CD8-positive, alpha-beta memory T cell (primary cell): ENCODE measurements at places on chromosomes 7 and 10.

DNA sequence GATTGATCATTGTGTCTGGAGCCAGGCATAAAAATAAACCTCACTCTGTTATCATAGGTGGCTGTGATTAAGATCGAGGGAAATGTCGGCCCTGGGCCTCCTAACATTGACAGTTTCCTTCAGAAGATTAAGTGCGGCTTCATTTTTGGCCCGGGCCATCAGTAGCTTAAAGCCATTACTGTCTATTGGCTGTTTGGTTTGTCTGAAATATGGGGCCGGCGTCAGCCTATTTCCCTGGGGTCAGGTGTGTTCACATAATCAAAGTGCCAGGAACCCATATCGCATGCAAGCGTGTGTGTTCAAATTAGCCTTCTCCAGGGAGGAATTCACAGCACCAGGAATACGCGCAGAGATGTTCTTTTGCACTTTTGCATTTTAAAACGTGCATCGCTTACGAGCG, 114.7 kb downstream of the CUX1 start:
- DNase-seq: no peak

DNA sequence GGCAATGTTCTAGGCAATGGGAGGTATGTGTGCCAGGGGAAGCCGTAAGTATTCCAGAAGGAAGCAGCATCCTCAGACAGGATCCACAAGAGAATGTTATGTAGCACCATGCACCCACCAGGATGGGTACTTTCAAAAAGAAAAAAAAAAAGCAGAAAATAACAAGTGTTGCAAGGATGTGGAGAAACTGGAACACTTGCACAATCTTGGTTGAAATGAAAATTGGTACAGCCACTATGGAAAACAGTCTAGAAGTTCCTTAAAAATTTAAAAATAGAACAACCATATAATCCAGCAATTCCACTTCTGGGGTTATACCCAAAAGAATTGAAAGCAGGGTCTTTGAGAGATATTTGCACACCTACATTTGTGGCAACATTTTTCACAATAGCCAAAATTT, 20.2 kb downstream of the C10orf71 start:
- DNase-seq: no peak

- DNase-seq: no peak
These were observed 3.7 kb upstream of the IL2RA start for GRCh38 chr10:6065835-6066234.

GRCh38 chr7:37944737-37945054, 24.3 kb downstream of the EPDR1 start:
- no peak for DNase-seq

DNA sequence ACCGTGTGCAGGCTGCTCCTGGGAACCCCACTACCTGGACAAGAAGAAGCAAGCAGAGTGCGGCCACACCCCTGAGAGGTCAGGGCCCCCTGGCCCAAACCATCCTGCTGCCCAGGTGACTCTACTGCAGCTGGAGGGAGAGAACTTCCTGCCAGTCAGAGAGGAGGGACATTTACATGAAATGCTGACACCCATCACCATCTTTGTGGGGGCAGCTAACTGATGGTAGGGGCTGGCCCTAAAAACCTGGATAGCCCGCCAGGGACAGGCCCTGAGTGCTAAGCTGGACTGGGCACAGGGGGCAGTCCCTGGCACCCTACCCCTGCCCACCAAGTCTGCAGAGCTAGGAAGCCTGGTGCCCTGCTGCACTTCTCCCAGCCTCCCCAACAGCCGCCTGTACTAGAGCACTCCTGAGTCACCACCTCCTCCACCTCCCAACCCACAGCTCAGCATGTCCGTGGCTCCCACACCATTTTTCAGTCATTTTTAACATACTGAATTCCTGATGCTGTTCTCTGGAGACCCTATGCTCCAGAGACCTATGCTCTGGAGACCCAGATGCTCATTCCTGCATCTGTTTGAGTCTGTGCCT, 27.5 kb downstream of the DPCD start:
- no peak for DNase-seq

- no peak for DNase-seq
These were observed 7.0 kb downstream of the SLC4A2 start for GRCh38 chr7:151066273-151066974.

DNA sequence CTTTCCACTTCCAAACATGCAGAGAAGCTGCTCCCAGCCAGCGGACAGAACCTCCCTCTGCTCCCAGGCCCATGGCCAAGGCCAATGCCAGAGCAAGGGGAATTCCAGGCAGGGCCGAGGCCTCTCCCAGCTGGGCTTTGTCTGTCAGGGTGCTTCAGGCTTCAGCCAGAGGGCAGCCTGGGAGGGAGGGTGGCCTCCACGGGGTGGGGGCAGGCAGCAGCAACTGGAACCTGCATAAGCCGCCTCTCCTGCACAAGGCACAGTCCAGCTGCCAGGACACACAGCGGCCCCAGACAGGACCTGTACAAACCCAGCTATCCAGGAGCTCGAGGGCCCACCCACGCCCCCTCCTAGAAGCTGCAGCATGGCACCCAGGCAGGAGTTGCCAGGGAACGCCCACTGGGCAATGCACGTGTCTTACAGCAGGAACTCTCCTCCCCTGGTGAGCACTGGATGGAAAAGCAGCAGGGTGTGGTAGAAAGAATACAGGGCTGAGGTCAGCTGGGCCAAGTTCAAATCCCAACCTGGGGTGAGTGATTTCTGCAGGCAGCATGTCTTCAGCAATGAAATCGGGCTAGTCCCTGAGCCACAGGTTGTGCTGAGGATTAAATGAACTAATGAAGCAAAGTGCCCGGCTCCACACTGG, 7.6 kb downstream of the FAM53B start:
- DNase-seq: no peak

DNA sequence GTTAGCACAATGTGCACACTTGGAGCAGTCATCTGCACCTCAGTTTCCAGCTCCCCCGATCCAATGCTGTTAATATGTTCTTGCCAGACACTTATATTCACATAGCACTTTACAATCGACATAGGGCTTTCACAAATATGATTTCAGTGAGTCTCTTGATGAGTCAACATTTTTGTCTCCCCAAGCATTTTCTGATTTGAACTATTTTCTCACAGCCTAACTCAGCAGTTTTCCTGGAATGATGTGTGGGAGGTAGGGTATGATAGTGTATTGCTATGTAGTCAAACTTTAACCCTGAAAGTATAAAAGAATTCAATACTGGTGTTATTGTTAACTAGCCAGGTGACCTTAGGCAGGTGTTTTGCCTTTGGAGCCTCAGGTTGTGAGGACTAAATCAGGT, 82.5 kb upstream of the LRGUK start:
- no peak for DNase-seq

GRCh38 chr7:95669513-95669912, 73.2 kb upstream of the PDK4 start:
- no peak for DNase-seq

- peak; percentile 1 for DNase-seq
These were observed 135.8 kb downstream of the CAMK1D start for GRCh38 chr10:12484941-12485805.
